Lower lobe of right lung (tissue), 2 donors: ENCODE measurements at places on chromosomes 6 and 20. TPM values are rescaled to one million over a fixed set of nuclear protein-coding genes. Genes with fewer than 3 reads are reported as not detected.

The PNRC1 gene
- 198 TPM for total RNA-seq

The HLA-DRB5 gene
- total RNA-seq, result 279 TPM

The BPIFB1 gene
- 263 TPM for total RNA-seq

The RHAG gene
- total RNA-seq, result not detected

The TSPO2 gene
- total RNA-seq, result not detected

The APMAP gene
- total RNA-seq, result 82.9 TPM

The OR2B3 gene
- not detected for total RNA-seq

The WFDC2 gene
- 172 TPM for total RNA-seq

The STX11 gene
- 54.1 TPM for total RNA-seq

- DNase-seq, result no peak
These were observed 1368.4 kb downstream of the GRIK2 start for GRCh38 chr6:102761872-102762271.

DNA sequence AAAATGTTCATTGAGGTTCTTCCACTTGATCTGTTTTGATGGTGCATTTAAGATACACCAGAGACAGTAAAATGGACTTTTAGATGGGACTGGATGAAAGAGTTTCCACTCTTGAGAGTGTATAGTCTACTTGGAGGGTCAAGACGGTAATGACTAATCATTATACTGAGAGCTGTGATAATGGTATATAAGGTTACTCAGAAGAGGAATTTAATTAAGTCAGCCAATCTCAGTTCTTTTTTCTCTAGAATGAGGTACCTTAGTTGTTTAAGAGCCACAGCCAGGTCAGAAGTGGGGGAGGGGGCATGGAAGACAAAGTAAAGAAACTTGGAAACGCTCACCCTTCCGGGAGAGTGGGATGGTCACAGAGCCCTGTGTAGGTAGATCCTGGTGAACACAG lies 123.9 kb downstream of the MAP3K4 start:
- no peak for DNase-seq

DNA sequence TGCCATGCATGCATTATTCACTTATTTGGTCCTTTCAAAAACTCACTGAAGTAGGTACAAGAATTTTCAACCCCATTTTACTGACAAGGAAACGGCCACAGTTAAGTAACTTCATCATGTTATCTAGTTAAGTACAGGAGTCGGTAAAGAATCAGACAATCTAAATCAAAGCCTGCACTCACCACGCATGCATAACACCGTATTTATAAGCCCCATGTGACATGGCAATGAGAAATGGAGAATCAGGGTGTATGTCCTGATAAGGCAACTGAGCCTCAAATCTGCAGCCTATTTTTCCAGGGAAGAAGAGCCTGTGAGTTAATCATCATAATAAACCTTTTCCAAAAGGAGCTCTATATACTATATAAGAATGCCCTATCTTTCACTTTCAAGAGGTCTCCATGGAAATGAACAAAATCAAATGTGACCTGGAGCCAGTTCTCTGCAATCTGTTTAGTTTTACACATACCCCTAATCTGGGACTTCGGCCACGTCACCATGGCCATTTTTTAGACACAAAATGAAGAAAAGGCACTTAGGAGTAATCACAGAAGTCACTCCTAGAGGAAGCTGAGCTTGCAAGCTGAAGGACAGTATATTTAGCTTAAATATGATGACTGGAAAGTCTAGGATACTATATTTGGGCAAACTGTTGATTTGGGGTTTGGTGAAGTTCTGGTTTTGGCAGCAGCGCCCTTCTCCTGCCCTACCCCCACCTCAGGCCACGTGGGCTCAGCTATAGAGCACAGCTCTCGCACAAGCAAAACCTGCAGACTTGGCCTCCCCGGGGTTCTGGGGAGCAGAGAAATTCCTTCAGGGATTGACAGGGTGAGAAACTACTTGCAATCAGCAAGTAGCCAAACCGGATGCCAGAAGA lies 19.2 kb downstream of the TRAM2 start:
- DNase-seq, result no peak

DNA sequence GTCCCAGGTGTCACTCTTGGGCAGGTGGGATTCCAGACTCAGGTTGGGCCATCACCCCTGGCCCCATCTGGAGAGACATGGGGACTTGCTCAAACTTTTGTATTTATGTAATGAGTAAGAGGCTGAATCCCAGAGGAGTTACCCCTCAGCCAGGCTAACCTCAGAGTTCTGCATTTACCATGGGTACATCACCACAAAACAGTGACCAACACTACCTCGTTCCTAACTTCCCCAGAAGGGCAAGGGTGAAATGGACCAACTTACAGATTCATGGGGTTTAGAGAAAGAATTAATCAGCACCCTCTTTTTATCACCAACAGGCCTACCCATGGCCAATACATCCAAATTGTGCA lies 259.9 kb upstream of the MARCKS start:
- no peak for DNase-seq

DNA sequence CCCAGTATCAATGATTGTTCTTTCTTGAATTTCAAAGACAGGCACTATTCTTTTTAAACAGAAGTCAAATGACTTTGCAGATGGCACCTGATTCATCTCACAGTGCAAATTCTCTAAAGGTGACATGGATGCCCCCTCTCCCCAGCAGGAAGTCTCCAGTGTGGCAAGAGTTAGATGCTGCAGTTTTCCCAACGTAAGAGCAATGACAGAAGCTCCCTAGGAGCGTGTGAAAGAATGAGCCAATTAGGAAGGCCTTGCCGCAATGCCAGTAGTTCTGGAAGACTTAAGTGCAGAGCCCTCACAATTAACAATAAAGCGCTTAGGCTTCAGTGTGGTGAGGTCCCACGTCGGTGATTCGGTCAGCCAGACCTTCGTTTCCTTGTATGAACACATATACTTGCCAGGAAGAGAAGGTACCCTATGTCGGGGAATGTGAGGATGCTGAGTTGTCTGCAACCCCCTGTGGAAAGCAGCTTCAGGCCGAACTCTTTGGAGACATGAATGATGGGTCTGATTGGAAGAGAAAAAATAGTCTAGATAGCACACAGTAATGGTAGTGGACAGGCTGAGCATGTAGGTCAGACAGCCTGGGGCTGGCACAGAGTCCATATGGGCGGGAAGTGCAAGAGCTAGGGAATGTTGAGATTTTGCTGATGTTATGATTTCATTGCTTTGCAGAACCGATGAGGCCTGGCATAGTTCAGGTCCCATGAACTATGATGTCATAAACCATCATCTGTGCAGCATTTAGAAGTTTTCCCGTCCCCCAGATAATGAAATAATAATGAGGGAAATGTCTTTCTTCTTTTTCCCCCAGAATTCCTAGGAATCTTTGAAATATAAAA lies 132.6 kb downstream of the PHACTR1 start:
- no peak for DNase-seq

DNA sequence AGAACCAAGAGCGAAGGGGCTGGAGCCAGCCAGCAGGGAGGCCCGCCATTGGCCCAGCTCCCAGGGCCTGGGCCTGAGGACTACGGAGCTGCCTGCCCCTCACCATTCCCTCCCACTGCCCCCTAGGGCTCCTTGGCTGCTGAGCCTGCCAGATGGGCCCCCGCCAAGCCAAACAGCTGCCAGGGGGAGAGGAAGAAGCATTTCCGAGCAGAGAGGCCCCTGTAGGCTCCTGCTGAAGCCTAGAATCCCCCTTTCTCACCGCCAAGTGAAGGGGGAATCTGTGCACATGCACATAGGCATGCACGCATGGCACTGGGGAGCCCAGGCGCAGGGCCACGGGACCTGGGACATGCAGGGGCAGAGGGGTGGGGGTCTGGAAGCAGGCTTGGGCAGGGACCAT lies 28.5 kb upstream of the MRPS18A start:
- no peak for DNase-seq

- peak; percentile 93 for DNase-seq
These were observed at the start of gene OVOL2 for GRCh38 chr20:18057101-18057993. TSS of gene OVOL2 (minus strand) at chr20:18057916. CDS start at chr20:18057634, 282 bp downstream.

GRCh38 chr6:74657011-74657410 lies 548.8 kb downstream of the COL12A1 start:
- no peak for DNase-seq

DNA sequence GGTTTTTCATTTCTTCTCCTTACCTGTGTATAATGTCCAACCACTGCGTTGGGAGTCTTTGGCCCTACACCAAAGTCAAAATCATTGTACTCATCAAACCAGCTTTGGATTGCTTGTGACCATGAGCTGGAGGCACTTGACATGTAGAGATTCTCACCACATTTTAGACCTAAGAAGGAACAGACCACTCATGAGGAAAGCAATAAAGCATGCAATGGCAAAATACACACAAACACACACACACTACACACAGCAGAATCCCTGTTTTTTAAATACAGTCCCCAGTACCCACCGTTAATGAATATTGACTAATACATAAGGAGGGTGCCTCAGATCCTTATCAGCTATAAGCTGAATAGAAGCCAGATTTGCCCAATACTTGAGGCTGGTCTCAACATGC lies 10.5 kb downstream of the CRISP3 start:
- DNase-seq, result no peak

DNA sequence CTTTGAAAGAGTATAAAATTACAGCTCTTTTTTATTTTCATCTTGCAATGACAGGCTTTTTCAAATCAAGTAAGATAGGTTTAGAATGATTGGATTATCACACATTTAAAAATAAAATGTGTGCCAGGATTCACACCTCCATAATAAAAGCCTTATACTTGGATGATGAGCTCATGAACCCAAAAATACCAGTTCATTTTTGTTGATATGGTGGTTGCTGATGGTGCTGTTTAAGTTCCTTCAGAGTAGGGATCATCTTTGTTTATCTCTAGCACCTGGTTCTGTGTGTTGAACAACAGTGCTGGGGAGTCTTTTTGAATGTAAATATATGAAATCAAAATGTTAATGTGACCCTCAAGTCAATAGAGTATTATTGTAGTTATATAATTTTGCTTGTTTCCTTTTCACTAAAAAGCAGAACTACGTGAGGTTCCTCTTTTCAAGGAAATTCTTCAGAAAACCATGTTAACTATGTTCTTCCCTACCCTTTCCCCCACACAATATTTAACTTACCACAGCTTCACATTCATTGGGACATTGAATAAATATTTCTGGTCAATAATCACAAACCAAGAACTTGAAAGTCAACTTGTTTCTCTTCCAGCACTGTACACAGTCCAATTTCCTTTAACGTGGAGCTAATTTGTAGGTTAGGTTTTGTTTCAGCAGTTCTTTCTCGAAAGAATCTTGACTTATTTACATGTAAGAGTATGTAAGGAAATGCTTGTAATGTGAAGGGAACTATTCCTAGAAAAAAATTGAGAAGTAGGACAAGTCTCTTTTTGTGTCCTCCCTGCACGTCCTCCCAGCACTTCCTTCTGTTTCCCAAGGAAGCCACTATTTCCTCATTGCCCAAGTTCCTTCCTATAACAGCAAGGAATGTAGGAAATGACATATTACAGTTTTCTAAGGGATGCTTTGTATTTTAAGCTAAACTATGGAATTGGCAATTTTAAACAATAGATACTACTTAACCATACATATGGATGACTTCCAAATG lies 945.9 kb upstream of the CITED2 start:
- DNase-seq, result no peak

- DNase-seq, result no peak
These were observed 79.0 kb downstream of the DNAAF9 start for GRCh38 chr20:3328501-3328900.

GRCh38 chr6:138719011-138719635 lies 54.4 kb upstream of the CCDC28A start:
- DNase-seq, result no peak

GRCh38 chr6:110491644-110492317 lies 15.4 kb upstream of the SLC22A16 start:
- no peak for DNase-seq
